Activated CD8-positive, alpha-beta memory T cell treated with anti-CD3 and anti-CD28 coated beads, Interleukin-2, amount 50 U/mL, for 4 hours (primary cell): ENCODE measurements at places on chromosomes 7 and 10.

DNA sequence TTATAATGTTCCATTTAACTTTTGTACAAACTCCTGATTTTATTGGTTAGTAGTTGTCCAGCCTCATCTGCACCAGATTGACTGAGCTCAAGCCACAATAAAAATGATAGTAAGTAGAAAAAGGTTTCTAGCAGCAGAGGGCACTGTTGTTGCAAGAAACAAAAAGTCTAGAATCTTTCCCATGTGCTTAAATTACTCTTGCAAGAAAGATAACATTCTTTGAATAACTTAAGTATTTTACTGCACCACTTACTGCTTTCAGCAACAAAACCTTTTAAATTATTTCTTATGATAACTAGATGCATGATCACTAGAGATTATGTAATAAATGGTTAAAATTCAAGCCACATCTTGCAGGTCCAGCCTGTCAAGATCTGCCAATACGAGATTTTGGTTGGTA, 27.0 kb downstream of the LMOD2 start:
- no peak for DNase-seq

GRCh38 chr7:24668927-24669635, 88.2 kb downstream of the GSDME start:
- DNase-seq: no peak

DNA sequence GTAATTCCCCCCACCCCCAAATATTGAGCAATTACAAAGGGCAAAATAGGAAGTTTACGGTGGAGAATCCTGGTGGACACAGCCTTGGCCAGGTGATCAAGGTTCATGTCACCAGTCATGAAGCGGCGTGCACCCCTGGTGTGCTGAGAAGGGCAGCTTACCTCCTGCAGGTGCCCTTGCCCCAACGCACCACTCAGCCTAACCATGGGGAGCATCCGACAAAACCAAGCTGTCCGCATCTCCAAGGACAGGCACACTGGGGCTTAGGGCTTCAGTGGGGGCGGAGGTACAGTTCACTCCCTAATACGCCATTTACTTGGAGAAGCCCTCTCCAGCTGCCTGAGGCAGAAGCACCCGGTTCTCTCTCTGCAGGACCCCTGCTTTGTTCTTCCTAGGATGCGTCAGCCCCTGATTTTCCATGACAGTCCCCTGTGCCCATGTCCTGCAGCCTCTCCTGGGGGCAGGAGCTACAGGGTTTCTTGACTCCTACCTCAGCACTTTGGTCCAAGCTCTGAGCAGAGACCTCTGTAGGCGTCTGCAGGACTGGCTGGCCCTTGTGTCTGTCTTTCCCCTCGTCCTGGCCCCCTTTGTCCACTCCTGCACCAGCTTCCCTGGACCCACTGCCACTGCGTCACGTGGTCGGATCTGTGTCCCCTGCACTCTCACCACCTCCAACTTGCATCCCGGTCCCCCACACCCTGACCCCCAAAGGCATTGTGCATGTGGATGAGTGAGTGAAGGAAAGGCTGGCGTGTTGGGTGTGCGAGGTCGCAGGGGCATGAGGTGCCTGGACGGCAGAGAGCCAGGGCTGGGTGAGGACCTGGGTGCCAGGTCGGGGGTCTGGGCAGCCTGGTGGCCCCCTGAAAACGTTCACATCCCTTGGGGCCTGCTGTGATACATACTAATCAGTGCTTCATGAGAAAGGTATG, 113.7 kb downstream of the LHPP start:
- peak; percentile 7 for DNase-seq

DNA sequence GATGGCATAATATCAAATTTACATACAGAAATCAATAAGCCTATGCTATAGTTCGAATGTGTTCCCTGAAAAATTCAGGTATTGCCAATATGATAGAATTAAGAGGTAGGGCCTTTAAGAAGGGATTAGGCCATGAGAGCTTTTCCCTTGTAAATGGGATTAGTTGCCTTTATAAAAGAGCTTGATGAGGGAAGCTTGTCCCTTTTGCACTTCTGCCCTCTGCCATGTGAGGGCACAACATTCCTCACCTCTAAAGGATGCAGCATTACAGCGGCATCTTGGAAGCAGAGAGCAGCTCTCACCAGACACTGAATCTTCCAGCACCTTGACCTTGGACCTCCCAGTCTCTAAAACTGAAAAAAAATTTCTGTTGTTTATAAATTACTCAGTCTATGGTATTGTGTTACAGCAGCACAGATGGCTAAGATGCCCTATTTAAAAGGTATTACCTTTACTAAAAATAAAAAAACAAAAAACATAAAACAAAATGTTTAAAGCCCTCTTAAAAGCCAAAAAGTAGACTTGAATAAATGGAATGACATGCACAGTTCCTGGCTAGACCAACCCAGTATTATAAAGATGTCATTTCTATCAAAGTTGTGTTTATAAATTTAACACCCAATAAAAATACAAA, 909.6 kb downstream of the REEP3 start:
- no peak for DNase-seq

DNA sequence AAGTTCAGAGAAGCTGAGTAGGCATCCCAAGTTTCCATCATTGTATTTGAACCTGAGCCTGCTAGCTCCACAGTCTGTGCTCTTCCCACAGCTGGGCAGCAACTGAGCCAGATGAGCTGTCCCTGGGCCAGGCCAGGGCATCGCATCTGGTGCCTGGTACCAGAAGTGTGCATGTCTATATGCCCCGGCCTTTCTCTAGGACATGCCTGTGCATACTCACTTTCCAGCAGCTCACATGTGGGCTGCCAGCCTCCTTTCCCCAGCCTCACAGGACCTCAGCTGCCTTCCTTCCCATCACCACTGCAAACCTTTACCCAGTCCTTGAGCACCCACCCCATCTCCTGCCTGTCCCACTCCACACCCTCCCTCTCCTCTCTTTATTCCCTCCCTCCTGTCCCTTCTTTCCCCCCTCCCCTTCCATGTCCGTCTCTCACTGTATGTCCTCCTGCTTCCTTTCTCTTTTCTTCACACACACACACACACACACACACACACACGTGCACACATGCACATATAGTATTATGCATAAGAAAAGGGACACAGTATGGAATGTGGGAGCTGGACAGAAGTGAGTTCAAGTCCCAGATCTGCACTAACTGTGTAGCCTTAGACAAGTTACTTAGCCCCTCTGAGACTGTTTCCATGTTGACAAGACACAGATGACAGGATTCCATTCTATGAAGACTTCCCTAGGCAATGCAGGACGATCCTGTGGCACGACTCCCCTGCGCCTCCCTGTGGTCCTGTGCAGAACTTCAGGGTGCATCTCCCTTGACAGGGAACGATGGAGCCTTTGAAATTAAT, 10.9 kb downstream of the CDHR1 start:
- peak; percentile 74 for DNase-seq

DNA sequence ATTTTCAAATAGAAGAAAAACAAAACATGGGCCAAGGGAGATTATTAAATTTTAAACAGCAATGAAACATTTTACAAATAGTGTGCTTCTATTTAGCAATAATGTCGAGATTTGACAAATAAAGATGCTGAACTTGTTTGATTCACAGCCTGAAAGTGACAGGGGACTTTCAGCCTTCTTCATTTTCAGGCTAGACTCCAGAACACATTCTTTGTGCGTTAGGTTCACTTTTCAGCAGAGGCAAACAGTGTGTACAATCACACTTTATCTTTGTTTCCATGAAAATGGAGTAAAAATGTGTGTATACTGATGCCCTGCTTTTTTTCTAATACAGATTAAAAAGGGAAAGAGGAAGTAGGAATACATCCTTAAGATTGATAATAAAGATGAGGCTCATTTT, 35.6 kb downstream of the FAM171A1 start:
- DNase-seq: no peak

GRCh38 chr10:21813946-21814345, 189.6 kb downstream of the DNAJC1 start:
- DNase-seq: no peak

- DNase-seq: no peak
Measured at GRCh38 chr7:92665926-92666325, 75.7 kb upstream of the FAM133B start.

- DNase-seq: no peak
Measured at GRCh38 chr7:102890292-102890970, 22.4 kb upstream of the LRRC17 start.

DNA sequence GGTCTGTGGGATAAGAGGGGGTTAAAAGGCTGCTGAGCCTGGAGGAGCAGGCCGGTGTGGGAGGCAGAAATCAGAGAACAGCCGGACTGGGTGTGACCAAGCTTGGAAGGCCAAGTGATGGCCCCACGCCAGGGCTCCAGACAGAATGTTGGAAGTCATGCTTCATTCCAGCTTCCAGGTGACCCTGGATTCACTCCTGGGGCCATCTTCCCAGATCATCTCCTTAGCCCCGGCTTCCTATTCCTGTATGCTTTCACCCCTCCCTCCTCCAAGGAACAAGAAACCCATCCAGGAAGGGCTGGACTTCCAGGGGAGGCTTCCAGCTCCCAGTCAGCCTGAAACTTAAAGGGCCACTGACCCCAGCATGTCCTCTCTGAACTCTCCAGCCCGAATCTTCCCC, 1.0 kb downstream of the INMT start:
- no peak for DNase-seq

DNA sequence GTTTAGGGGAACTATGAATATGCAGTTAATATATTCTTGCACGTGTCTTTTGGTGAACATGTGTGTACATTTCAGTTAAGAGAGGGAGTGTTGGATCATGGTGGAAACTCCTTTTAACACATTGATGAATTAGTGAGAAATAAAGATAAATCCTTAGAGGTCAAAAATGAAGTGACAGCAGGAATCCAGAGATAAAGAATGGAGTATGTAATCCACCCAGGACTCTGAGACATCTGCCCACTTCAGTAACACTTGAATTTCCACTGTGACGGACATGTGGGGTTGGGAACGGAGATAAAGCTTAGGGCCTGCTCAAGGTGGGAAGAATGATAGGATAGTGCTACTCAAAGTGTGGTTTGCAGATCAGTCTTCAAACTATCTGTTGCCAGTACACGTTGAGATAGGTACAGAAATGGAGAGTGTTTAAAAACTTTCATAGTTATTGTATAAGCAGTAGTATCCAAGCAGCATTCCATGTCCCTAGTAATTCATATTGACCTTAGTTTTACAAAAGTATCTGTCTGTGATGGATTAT, 6.6 kb upstream of the RELN start:
- no peak for DNase-seq
